Epithelial cell of proximal tubule (primary cell): ENCODE measurements at places on chromosomes 4 and X.

- DNase-seq, result no peak
Measured at GRCh38 chr4:81606166-81606565, 134.5 kb upstream of the RASGEF1B start.

GRCh38 chr4:33073811-33074210 lies 2353.6 kb downstream of the PCDH7 start:
- peak; percentile 61 for DNase-seq

GRCh38 chrX:135327299-135327698 lies 18.0 kb downstream of the ETDC start:
- DNase-seq, result no peak

- DNase-seq, result no peak
Measured at GRCh38 chr4:114752391-114753165, 154.0 kb downstream of the UGT8 start.

DNA sequence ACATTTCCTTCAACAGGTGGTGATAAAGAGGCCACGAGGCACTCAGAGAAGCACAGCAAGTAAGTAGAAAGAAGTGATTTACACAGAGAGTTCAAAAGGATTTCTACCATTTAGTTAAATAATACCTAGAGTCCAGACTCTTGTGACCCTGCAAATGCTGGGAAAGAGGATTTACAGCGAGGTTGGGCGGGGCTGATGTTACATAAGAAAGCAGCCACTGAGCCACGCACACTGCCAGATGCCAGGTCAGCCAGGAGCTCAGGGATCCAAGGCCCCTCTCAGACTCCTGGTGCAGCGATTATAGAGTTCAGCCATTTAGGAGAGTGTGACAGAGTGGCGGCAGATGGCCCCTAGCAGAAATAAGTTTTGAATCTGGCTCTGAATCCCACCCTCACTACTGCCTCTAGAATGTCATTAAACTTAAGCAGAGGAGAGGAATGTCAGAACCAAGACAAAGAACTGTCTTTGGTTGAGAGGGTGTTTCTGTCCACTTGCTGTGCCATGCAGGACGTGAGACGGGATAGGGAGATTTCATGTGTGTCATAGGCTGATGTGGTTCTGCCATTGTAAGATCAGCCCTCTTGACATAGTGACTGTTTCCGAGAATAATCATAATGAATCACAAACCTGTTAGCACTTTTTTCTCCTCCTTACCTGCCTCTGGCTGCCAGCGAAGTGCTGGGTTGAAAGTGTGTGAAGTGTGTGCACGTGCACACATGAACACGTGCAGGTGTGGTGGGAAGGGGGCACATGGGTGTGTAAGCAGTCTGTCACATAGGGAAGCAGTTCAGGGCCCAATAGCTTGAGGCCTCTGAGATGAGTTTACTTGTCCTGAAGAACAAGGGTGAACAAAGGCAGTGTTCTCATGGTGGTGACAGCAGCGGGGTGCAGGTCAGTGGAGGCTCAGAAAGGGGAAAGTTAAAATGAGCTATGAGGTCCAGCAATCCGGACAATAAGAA lies 50.1 kb downstream of the MFAP3L start:
- DNase-seq, result peak; percentile 59

DNA sequence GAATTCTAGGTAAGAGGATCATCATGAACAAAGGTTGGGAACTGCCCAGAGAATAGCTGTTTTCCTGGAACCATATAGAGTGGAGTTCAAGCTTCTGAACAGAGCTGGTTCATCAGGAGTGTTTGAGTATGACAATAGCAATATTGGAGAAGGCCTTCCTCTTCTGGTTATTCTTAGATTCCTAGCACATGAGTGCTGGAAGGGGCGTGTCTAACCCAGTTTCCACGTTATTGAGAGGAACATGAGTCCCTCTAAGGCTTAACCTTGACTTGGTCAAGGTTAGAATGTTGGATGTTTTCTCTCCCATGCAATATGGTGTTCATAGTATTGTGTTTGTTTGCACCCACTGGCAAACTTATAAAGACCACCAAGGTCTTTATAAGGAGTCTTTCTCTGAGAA lies 101.3 kb downstream of the TSPAN7 start:
- no peak for DNase-seq

DNA sequence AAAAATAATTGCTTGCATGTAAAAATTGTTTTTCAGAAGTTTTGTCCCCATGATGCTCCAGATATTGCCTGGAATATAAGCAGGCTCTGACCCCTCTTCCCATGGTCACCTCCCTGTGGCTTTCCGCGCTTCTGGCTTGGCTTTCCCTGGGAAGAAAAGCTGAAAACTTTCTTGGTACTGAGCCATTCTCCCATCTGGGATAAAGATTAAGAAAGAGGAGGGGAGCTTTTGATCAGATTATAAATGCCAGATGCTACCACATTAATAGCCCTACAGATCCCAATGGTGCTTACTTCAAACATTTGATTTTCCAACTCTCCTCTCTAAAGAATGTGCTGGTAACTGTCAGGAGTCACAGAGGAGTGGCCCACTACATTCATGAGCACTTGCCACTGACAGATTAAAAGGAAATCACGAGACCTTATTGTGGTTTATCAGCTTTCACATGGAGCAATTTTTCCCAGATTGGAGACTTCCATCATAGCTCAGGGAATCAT lies 54.4 kb upstream of the GAB1 start:
- DNase-seq, result no peak

- DNase-seq, result no peak
Measured at GRCh38 chrX:72258174-72258573, 18.9 kb downstream of the RPS4X start.

- no peak for DNase-seq
Measured at GRCh38 chrX:121103381-121103780, 56.0 kb downstream of the GLUD2 start.

GRCh38 chr4:150572704-150573504 lies 9.0 kb upstream of the MAB21L2 start:
- DNase-seq, result no peak

GRCh38 chrX:44843753-44844152 lies at the start of gene DUSP21:
TSS of gene DUSP21 (plus strand) at chrX:44844021. CDS start at chrX:44844133, 112 bp downstream.
- DNase-seq, result no peak

- no peak for DNase-seq
Measured at GRCh38 chrX:120562569-120562926, 1.8 kb upstream of the CUL4B start.

- no peak for DNase-seq
Measured at GRCh38 chrX:141619336-141619735, 29.8 kb downstream of the SPANXA2 start.

GRCh38 chr4:121669163-121669550 lies 27.6 kb downstream of the ANXA5 start:
- no peak for DNase-seq

GRCh38 chr4:1864076-1865008 lies 6.9 kb upstream of the NSD2 start:
- DNase-seq, result no peak

DNA sequence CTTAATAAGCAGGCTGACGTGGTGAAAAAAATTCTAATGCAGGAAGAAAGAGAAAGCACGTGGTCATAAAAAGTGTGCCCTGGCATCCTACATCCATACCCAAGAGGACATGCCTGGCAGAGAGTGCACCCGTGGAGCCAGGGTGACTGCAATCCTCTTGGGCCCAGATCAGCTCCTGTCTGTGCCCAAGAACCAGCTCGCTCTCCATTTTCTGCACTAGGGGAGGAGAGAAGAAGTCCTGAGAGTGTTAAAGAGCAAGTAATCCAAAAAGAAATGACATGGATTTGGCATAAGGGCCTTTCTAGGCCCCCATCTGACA lies 483.1 kb downstream of the BCOR start:
- no peak for DNase-seq

GRCh38 chrX:39158801-39159657 lies 357.8 kb downstream of the MID1IP1 start:
- DNase-seq, result no peak

- DNase-seq, result no peak
Measured at GRCh38 chr4:185817403-185817818, 5.4 kb upstream of the SORBS2 start.

DNA sequence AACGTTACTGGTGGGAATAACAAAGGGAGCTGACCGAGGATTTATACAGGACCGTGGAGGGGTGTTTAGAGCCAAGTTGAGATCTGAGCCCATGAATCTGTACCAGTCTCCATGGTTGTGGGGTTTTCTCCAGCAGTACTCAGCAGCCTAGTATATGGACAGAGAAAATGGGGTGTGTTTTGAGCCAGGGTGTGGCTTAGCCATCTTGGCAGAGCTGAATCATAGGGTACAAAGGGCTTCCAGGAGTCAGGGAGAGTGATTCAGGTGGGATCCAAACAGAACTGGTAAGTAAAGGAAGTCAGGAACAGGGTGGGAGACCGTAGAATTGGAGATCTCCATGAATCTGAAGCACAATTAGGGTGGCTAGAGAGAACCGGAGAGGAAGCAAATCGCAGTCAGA lies 7.4 kb upstream of the HPRT1 start:
- no peak for DNase-seq

GRCh38 chr4:74967324-74967723 lies 34.4 kb downstream of the PARM1 start:
- DNase-seq, result no peak

- DNase-seq, result no peak
Measured at GRCh38 chr4:105603158-105603557, 50.7 kb downstream of the ARHGEF38 start.

- DNase-seq, result no peak
Measured at GRCh38 chr4:2083826-2084160, 24.7 kb downstream of the NAT8L start.

- peak; percentile 35 for DNase-seq
Measured at GRCh38 chr4:138981930-138982390, 33.6 kb upstream of the NOCT start.

DNA sequence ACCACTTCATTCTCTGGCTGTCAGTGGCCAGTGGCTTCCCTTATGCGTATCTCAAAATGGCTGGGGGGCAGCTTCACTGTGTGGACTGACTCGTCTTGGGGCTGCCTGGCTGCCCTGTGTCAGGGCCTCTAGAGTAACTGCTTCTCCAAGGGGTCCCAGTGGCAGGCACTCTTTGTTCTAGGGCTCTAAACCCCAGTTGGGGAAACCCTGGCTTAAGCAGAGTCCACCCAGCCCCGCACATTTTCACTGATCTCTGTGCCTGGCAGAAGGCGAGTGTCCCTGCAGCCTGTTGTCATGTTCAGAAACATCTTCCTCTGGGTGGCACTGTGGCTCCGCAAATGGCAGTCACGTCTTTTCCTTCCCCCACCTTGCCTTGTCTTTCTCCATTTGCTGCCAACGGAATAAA lies 59.7 kb downstream of the NBDY start:
- DNase-seq, result no peak

GRCh38 chrX:37722595-37722994 lies 37.0 kb downstream of the XK start:
- no peak for DNase-seq

DNA sequence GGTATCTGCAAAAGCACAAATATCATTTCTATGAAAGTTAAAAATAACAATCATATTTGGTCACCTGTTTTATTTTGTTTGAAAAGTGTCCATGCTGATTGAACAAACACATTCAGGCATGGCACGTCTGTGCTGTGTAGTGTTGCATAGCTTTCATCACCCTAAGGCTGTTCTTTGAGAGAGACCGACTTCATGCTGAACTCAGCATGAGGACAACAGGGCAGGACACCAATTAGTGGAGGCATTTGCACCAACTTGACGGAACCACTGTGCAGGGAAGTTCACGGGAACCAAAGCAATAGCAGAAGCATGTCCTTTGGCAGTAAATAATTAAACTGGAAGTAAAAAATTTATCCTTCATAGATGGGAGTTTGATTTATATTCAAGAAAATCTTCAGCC lies 158.4 kb upstream of the SLC7A11 start:
- DNase-seq, result no peak

DNA sequence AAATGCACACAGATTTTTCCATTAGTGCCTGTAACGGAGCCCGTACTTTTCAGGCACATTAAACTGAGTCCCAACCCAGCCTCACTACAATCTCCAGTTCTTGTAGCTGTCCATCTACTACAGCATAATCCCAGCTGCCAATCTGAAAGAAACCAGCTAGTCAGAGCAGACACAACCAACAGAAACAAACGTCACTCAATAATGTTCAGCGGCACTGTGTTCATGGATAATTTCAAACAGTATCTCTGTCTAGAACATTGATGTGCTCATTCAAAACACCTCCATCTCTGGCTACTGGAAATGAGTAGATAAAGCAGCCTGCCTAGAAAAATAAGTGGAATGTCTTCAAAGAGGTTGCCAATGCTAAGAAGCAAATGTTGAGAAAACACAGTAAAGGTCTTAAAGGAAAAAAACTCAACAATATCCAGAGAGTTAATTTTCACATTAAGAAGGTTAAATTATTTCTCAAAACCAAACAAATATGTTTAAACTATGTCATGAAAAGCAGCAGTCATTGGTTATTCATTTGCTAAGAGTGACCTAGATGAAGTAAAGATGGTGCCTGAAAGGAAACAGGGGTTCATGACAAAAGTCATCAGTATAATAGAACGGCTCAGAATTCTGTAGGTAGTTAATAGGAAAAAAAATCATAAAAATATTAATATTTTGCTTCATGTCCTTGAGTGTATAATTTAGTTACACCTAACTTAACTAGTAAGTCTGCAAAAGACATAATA lies 245.1 kb upstream of the MAB21L2 start:
- DNase-seq, result no peak

DNA sequence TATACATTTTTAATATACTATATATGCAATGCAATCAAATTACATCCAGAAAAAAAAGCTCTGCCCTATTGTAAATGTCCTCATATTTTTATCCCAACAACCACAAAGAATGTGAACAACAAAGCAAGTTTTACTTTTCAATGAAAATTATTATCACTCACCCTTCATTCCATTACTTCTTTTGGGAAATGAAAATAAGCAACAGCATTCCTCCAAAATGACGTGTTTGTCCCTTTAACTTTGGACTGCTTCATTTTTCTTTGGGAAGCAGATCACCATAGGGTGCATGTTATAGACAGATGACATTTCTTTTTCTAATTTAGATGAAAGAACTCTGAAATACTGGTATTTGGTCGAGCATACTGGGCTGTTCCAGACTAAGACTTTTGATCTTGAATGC lies 667.1 kb upstream of the BOD1L1 start:
- no peak for DNase-seq

DNA sequence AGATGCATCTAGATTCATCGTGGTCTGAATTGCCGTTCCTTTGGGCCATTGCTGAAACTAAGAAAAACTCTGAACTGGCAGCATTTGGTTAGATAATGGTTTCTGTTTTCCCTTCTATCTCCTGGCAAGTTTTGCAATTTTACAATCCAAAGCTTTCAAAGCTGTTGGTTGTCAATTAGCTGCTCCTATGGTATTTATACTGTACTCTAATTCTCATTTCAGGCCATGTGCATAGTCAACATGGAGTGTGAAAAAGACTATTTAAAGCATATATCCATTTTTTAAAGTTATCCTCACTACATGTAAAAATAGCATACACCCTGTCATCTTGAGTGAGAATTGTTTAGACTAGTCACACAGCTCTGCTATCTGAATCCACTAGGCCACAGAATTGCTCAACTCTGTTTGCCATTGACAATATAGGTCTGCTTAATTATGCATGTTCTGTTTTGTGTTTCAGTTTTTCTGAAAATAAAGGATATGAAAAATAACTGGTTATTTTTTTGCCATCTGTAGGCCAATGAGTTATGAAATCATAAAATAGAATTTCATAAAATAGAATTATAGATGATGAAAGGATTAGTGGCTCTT lies 27.7 kb upstream of the TEC start:
- no peak for DNase-seq
